ENCODE measurements at places on chromosomes 3 and 15. TPM values are rescaled to one million over a fixed set of nuclear protein-coding genes. Genes with fewer than 3 reads are reported as not detected.

DNA sequence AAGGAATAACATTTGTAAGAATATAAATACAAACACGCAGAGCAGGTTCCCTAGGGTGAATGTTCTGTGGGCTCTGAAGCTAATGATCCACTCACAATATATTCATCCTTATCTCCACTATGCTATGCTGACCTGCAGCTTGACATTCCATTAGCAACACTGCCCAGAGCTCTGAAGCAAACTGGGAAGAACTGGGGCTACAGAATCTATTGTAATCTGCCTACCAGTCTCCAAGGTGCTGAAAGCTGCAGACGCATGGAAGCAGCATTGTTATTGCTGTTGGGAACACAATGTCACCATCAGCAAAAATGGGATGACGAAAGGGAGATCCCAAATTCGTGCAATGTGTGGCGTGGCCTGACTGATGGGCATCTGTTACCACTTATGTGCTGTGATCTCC lies 316.7 kb upstream of the RORA start:
- no peaks in the 10 kb centered on the region for H3K36me3 ChIP-seq
- no peaks in the 10 kb centered on the region for H3K27me3 ChIP-seq
- H3K27ac ChIP-seq: no peak overlapping the region
- H3K4me3 ChIP-seq: no peak overlapping the region

Gene RPL39L
- 2.0 TPM for total RNA-seq

DNA sequence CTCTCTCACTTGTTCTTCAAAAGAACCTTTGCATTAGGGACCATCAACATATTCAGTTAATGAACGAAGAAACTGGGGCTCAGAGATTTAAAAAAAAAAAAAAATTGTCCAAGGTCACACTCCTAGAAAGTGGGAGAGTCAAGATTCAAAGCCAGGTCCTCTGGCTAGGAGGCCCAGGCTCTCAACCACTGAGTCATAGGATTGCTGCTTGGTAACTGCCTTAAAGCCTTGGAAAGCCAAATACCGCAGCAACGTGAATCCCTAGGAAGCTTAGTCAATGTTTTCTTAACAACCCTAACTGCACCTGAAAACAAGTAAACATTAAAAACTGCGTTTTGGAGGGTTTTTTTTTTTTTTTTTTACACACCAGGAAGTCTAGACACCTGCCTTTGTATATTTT lies 156.8 kb downstream of the WNT5A start:
- no peaks in the 10 kb centered on the region for H3K36me3 ChIP-seq
- H3K27ac ChIP-seq: no peak overlapping the region
- H3K27me3 ChIP-seq: no peaks in the 10 kb centered on the region
- DNase-seq: peak; percentile 55
- H3K4me3 ChIP-seq: no peak overlapping the region

GRCh38 chr3:82815417-82816058 lies 1054.1 kb upstream of the GBE1 start:
- no peak overlapping the region for H3K4me3 ChIP-seq
- no peaks in the 10 kb centered on the region for H3K27me3 ChIP-seq
- H3K36me3 ChIP-seq: no peaks in the 10 kb centered on the region

GRCh38 chr15:39887832-39888231 lies 32.2 kb downstream of the GPR176 start:
- peak; percentile 29 for DNase-seq
- H3K36me3 ChIP-seq: no peaks in the 10 kb centered on the region
- H3K27ac ChIP-seq: no peak overlapping the region
- no peak overlapping the region for H3K4me3 ChIP-seq
- H3K4me1 ChIP-seq: peaks cover 30% of the 10 kb centered on the region
- no peaks in the 10 kb centered on the region for H3K27me3 ChIP-seq

Gene TF
- under 0.01 TPM for total RNA-seq

DNA sequence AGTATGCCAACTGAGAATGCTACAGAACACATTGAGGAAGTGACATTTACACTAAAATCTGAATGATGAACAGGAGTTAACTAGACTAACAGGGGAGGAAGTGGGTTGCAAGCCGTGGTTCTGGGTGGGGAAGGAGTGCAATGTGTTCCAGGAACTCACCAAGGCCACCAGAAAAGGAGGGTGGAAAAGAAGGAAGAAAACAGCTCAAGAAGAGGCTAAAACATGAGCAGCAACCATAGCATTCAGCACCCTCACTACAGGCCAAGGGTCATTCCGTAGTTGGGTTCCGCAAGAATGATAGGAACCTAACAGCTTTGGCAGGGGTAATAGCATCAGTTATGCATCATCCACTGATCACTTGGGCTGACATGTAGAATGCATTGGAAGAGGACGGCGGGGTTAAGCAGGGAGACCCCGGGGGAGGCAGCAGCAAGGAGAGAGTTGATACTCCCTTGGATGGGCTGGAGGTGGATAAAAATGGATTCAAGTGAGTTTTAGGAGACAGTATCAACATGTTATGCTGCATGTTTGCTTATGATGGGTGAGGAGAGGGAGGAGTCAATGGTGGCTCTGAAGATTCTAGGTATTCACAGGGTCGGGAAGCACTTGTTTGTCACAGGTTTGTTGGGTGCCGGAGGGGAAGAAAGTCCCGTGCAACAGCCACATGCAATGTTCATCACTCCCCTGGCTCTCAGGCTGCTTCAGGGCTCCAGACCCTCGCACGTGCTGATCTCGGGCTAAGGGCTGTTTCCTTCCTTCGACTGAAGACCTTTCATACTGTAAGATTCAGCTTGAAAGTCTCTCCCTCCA lies 53.2 kb downstream of the LIPC start:
- no peak overlapping the region for H3K4me3 ChIP-seq
- no peak overlapping the region for H3K27ac ChIP-seq
- no peaks in the 10 kb centered on the region for H3K27me3 ChIP-seq
- H3K4me1 ChIP-seq: no peaks in the 10 kb centered on the region
- no peaks in the 10 kb centered on the region for H3K36me3 ChIP-seq

Gene THOC7
- 28.1 TPM for total RNA-seq

GRCh38 chr15:100108346-100108745 lies 233.4 kb downstream of the ADAMTS17 start:
- DNase-seq: no peak
- H3K4me1 ChIP-seq: peaks cover 8% of the 10 kb centered on the region

Gene ALDH1A2
- total RNA-seq: 4.4 TPM

GRCh38 chr3:162525771-162526170 lies 1029.2 kb downstream of the OTOL1 start:
- H3K27me3 ChIP-seq: no peaks in the 10 kb centered on the region
- H3K4me1 ChIP-seq: no peaks in the 10 kb centered on the region
- peak overlapping the region; percentile 57 for H3K27ac ChIP-seq
- no peaks in the 10 kb centered on the region for H3K36me3 ChIP-seq

DNA sequence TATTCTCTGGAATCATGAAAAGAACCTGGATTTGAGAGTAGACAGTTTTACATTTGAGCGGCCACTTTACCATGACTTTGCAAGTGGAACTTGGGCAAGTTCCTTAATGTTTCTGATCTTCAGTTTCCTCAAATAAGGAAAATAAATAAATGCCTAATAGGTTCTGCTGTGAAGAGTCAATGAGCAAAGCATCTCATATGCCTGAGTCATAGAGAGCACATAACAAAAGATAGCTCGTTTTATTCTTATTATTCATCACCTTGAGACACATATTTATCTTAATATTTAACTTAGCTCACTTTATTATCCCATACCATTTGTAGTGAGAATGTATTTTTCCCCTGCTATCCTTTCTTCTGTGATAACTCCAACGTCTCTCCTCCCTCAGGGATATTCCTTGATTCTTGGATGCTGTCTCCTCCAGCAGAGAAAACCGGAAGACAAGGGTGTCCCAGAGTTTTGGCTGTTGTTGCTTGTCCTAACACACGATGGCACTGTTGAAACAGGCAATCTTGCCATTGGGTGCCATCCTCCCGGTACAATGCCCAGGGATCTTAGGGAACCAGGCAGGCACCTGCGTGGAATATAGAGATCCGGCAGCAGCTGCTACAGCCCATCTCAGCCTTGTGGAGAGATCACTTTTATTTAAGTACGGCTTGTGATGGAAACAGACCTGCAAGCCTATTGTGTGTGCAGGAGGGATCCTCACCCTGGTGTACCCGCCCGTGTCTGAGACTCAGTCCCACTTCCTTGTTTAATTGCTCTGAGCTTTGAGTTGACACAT lies 33.3 kb upstream of the VPS33B start:
- peaks cover 3% of the 10 kb centered on the region for H3K4me1 ChIP-seq
- H3K27me3 ChIP-seq: peaks cover 78% of the 10 kb centered on the region
- no peak overlapping the region for H3K4me3 ChIP-seq

- no peak overlapping the region for H3K4me3 ChIP-seq
- no peaks in the 10 kb centered on the region for H3K4me1 ChIP-seq
- DNase-seq: no peak
- no peaks in the 10 kb centered on the region for H3K36me3 ChIP-seq
- H3K27me3 ChIP-seq: no peaks in the 10 kb centered on the region
- no peak overlapping the region for H3K27ac ChIP-seq
Measured at GRCh38 chr15:55999658-56000057, 6.2 kb upstream of the NEDD4 start.

DNA sequence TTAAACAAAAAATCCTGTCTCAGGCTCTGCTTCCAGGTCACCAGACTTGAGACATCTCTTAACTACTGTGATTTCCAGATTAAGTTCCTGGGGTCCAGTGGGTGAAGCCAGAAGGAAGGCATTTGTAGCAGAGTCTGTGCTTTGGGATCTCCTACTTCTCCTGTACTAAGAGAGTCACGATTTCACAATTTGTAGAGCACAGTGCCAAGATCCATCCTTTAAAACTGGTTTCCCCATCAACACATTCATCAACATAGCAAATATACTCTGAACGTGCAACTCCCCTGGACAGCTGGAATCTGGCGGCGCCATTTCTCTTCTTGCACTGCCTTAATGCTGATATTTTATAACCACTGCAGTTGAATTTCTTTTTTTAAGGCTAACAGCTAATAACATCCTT lies 33.2 kb downstream of the CDCP1 start:
- no peak overlapping the region for H3K4me3 ChIP-seq
- peaks cover 22% of the 10 kb centered on the region for H3K4me1 ChIP-seq
- no peak for DNase-seq

DNA sequence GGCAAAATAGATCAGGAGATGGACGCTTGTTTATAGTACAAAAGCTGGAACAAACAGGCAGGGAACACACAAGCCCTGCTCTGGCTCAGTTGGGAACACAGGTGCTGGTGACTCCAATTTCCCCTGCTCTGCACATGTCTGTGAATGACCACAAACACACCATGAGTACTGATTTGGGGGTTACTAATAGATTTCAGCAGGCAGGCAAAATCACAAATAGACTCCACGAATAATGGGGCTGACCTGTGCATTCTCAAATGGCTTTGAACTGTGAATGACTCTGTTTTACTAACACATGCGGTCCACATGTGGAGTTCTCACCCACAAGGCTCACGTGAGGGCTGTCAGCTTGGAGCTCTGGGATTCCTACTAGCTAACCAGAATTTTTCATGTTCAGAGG lies 3.9 kb downstream of the RTP3 start:
- H3K27me3 ChIP-seq: no peaks in the 10 kb centered on the region
- no peak overlapping the region for H3K27ac ChIP-seq
- H3K4me3 ChIP-seq: no peak overlapping the region
- no peaks in the 10 kb centered on the region for H3K4me1 ChIP-seq
- no peak for DNase-seq

DNA sequence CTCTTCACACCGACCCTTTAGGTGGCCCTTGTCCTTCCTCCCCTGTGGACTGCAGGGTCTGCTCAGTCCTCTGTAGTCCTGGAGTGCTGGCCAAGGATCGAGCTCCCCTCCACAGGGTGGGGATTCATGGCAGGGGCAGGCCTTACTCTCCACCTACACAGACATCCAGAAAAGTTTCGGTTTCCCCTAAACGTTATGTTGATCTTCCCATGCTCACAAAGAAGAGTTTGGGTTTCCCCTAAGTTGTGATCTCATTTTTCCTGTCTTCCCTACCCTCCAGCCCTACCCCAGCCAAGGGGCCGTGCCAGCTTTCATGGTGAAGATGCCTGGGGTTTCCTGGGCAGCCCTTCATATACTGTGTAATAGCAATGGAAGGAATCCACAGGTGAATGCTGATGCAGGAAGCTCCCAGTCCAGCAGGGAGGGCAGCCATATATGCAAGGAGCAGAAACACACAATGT lies 10.3 kb downstream of the STOML1 start:
- no peaks in the 10 kb centered on the region for H3K27me3 ChIP-seq
- H3K27ac ChIP-seq: peak overlapping the region; percentile 88
- no peak for DNase-seq
- H3K4me3 ChIP-seq: no peak overlapping the region

Gene TKT
- total RNA-seq: 88.3 TPM

DNA sequence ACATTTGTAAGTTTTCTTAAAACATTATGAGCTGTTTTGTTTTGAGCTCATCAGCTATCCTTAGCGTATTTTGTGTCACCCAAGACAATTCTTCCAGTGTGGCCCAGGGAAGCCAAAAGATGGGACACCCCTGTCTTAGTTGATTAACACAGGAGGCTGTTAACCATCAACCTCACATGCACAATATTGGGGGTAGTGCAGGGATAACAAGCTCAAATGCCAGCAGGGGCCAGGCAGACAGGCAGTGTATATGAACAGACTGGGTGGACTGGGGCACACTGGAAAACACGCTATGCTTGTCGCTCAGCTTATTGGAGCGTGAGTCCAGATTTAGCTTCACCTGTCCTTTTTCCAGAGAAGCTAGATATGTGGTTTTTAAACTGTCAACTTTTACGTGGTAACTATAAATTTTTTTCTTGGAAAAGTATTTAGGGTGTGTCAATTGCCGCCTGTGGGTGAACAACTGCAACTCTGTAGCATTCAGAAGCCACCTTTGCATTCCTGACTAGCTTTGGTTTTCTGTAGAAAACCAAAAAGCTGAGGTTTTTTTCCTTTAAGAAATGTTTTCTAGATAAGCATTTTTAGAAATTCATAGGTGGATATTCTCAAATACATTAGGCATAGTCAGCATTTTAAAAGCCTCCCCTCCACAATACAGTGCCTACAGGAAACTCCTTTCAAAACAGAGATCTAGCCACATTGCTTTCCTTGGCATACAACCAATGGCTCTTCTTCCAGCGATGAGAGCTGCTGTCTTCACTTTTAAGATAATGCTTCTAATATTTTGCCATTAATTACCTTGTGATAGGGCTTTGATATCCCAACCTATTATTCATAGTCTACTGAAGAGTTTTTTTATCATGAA lies 14.6 kb downstream of the PSMD6 start:
- peak overlapping the region; percentile 7 for H3K27ac ChIP-seq
- no peaks in the 10 kb centered on the region for H3K27me3 ChIP-seq
- H3K4me3 ChIP-seq: no peak overlapping the region
- peaks cover 98% of the 10 kb centered on the region for H3K36me3 ChIP-seq
- peaks cover 7% of the 10 kb centered on the region for H3K4me1 ChIP-seq

DNA sequence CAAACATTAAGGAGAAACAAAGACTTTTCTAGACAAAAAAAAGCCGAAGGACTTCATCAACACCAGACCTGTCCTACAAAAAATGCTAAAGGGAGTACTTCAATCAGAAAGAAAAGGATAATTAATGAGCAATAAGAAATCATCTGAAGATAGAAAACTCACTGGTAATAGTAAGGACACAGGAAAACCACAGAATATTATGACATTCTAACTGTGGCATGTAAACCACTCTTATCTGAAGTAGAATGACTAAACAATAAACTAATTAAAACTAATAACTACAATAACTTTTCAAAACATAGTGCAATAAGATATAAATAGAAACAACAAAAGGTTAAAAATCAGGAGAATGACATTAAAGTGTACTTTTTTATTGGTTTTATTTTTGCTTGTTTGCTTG lies 584.5 kb upstream of the CCDC54 start:
- DNase-seq: no peak
- H3K4me3 ChIP-seq: no peak overlapping the region
- no peak overlapping the region for H3K27ac ChIP-seq
- no peaks in the 10 kb centered on the region for H3K4me1 ChIP-seq

All from stomach (tissue), 19 donors.